ENCODE measurements at places on chromosomes 16 and 17.
A peak's percentile ranks its signal among the peaks of the same experiment; 100 is the strongest.

DNA sequence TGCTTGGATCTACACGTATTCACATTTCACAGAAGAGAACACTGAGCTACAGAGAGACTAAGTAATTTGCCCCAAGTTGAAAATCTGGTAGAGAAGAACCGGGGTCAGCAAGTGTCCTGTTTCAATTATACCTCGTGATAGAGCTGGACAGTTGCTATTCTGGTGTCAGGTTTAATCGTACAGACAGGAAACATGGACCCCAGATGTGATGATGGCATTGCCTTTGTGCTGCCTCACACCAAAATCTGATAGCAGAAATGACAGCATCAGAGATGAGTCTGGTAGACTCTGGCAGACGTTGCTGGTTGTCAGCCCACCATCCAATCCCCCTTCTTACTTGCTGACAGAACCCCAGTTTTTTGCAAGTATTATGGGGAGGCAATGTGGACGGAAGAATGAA, 112.1 kb upstream of the FOXF1 start:
- no peak for DNase-seq

DNA sequence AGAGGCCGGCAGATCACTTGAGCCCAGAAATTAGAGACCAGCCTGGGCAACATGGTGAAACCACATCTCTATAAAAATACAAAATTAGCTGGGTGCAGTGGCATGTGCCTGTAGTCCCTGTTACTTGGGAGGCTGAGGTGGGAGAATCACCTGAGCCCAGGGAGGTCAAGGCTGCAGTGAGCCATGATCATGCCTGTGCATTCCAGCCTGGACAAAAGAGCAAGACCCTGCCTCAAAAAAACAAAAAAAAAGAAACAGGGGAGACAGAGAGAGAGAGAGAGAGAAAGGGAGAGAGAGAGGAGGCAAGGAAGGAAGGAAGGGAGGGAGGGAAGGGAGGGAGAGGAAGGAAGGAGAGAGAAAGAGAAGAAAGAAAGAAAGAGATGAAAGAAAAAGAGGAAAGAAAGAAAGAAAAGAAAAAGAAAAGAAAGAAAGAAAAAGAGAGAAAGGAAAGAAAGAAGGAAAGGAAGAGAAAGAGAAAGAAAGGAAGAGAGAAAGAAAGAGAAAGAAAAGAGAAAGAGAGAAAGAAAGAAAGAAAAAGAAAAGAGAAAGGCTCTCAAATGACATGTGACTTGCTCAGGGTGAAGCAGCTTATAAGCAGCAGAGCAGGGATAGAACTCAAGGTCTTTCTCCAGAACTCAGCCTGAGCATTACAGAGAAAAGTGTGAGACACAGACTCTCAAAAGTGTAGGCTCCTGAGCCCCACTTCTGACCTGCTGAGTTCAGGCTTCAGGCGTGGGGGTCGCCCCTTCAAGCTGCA, 15.5 kb downstream of the CX3CL1 start:
- no peak for DNase-seq

- no peak for DNase-seq
These were observed 217.6 kb upstream of the KCNJ16 start for GRCh38 chr17:69857412-69857835.

DNA sequence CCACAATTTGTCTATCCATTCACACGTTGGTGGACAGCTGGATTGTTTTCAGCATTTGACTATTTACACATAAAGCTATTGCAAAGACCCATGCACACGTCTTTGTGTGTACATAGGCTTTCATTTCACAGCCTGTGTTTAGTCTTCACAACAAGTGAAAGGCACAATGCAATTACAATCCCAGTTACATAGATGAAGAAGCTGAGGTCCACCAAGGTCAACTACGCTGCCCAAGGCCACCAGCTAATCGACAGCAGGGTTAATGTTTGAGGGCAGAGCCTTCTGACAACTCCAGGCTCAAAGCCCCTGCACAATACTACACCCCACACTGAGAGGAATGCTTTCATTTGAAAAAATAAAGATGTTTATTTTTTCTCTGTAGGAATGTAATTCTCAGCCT, 93.6 kb upstream of the CDH13 start:
- no peak for DNase-seq

DNA sequence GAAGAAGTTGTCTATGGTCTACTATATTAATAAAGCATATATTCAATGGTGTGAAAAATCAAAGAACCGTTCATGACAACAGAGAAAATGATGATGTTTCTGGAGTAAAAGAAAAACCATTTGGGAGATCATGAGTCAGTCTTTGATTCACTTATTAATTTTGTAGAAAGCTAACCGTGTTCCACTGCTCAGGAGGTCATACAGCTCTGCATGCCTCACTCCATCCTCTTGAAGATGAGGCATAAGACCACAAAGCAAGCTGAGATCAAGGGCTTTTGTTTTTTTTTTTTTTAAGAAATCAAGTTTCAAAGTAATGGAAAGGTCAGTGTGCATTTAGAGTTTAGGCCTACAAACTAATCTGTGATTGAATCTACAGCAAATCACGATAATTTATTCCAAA, 206.4 kb downstream of the CEP112 start:
- no peak for DNase-seq

DNA sequence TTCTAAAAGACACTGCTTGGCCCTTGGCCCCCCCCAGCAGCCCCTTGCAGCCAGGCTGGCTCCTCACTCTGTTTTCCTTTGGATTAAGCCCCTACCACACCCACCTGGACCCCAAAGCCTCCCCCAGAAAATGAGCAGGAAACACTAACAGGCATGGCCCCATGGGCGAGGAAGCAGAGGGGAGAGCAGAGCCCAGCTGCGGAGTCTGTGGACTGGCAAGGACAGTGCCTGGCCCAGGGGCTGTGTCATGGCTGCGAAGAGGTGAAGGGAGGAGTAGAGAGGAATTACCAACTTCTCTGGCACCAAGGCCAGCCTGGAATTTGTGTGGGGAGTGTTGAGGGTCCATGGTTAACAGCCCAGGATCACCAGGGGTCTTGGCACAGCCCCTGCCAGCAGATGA, 47.4 kb downstream of the MRC2 start:
- DNase-seq, result no peak

DNA sequence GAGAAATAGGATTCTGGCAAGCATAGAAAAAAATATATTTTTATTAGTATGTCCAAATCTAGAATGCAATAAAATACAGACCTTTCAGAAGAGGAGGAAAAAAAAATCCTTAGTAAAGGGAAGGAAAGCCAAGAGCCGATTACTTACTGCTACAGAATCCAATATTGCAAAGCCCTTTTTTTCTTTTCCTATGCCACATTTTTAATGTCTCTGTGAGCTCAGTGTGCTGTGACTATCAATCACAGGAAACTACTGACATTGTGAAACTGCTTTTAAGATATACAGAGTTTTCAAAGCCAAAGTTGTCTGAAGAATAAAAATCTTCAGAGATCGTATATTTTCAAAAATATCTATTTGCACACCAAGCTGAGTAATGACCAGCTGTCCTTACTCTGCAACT, 120.4 kb downstream of the CHD9NB start:
- DNase-seq, result no peak

DNA sequence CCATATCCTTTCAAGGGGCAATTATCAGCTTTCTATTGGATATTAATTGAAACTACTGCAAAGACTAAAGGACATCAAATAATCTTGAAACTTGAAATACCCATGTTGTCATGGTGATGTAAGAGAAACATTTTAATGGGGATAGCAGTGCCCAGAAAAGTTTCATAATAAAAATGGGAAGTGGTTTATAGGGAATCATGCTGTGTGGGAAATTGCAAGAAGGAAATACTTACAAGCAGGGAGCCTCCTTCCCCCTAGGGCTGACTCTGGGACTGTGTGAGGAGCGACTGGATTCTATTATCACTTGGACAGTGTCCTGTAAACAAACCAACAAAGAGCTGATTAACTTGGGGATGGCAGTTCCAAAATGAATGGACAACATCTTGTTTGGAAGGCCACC, 1393.1 kb upstream of the GOT2 start:
- DNase-seq, result no peak

DNA sequence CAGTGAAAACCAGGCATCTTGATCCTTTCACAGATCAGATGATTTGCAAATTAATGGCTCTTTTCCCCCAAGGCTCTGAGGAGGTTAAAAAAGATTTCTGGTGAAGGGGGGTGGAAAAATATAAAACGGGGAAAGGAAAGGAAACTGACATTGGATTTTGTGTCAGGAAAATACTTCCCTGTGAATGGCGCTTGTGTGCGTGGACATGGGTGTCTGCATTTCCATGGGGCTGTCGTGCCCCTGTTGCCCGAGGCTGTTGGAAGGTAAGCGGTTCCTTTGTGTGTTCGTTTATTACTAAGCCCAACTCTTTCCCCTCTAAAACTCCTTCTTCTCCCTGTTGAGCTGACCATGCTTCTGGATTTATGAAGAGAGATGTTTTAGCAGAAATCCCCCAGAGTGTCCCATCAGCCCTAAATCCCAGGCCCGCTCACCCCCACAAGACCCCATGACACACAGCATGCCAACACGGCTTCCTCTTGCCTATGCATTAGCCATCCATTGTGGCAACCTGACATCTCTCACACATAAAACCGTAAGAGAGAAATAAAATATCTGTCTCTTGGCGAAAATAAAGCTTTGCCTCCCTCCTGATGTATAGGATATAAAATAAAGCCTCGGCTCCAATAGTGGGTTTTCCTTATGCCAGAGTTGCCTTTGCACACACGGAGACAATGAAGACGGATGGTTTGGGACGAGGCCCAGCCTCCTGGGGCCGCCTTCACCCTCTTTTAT, 7.3 kb upstream of the LHX1 start:
- DNase-seq, result no peak

DNA sequence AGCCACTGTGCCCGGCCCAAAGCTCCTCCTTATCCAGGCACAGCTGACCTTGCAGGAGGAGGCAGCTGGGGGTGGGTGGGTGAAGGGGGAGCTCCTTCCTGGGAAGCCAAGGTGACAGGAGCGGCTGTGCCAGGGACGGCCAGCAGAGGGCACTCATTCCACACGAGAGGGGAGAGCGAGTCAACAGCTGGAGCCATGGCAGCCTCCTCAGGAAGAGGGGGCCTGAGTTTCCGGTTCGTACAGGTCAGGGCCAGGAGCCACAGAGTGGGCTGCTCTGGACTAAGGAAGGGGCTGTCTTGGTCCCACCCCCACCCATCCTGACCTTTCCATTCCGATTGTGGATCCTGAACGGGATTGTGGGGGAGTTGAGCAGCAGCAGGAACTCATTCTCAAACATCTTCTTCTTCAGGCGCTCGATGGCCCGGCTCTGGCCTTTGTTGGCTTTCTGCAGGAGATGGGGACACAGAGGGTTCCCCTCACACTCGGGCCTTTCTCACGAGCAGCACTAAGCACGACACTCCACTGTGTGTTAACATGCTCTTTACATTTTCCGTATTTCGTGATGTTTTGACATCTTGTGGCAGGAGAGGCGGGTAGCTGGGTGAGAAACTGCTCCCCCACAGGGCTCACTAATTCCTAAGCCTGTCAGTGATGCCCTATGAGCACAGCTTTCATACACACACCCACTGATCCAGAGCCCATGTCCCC, 61.6 kb downstream of the TIMM22 start:
- DNase-seq, result peak; percentile 11

DNA sequence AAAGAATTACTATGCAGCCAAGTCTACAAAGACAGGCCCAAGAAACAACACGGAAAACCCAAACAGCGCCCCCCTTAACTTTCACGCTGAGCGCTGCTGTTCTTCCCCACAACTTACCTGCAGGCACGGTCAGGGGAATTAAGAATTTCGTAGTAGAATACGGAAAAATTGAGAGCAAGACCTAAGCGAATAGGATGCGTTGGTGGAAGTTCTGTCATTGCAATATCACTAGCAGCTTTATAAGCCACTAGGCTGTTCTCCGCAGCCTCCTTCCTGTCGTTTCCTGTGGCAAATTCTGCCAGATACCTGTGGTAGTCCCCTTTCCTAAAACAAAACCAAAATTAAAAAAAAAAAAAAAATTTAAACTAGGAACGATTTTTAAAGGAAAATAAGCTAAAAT, 39.0 kb downstream of the YWHAE start:
- no peak for DNase-seq

DNA sequence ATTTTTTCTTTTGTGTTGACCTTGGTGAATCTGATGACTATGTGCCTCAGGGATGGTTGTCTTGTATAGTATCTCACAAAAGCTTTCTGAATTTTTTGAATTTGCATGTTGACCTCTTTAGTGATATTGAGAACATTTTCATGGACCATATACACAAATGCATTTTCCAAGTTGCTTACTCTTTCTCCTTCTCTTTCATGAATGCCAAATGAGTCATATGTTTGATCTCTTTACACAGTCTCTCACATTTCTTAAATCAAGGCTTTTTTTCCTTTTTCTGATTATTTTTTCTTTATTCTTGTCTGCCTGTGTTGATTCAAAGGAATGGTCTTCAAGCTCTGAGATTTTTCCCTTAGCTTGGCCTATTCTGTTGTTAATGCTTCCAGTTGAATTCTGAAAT, 46.6 kb upstream of the KCNJ16 start:
- no peak for DNase-seq

GRCh38 chr17:14459955-14460354, 159.1 kb downstream of the HS3ST3B1 start:
- DNase-seq, result no peak

DNA sequence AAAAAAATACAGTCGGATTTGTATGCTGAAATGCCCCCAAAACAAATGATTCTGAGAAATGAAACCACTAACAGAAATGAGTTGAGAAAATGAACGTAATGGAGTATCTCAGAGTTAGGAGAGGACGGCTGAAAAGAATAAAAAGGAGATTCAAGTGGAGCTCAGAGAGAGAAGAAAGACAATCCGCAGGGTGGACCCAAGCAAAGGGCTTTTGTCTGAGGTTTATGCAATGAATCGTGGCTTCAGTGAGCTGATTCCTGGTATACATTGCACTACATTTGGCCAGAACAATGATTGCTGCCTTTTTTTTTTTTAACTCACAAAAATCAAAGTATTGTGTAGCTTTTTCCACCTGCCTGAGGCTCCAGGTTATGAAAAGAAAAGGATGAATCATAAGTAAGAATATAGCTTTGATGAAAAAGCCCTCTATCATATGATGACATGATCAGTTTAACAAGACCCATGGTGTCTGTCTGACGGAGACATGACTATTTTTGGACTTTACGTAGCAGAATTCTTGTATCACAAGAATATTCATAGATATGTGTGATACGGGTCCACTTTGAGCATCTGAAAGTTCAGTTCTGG, 4.4 kb upstream of the MED9 start:
- no peak for DNase-seq

DNA sequence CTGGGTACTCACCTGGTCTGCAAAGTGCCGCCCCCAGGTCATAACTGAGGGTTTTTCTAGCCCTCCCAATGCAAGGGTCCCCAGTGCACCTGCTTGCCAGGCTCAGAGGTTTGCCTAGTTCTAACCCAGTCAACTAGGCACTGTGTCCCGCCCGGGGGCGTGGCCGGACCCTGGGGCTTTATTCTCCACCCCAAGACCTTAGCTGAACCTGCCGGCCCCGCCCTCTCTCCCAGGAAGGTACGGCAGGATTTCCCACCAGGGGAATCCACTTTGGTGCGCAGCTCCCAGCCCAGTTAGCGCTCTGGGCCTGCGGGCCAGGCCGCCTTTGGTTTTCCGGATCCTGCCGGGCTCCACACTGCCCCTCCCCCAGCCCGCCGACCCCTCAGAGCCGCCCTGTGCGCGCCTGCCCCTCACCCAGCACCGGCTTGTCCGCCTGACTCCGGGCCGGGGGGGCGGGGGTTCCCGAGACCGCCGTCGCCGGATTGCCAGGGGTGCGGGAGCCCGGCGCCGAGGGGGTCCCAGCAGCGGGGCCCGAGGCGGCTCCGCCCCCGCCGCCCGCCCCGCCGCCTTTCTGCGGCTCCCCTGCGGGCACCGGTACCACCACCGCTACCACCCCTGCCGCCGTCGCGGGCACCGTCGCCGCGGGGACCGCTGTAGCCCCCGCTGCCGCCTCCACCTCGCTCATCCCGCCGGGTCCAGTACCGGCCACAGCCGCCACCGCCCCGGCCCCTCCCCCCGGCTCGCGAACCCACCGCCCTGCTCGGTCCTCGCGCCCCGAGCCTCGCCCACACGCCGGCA, 424 bp downstream of the YBX2 start:
- DNase-seq, result no peak
